Right lobe of liver (tissue), 6 donors: ENCODE measurements at places on chromosomes 16 and 17.

DNA sequence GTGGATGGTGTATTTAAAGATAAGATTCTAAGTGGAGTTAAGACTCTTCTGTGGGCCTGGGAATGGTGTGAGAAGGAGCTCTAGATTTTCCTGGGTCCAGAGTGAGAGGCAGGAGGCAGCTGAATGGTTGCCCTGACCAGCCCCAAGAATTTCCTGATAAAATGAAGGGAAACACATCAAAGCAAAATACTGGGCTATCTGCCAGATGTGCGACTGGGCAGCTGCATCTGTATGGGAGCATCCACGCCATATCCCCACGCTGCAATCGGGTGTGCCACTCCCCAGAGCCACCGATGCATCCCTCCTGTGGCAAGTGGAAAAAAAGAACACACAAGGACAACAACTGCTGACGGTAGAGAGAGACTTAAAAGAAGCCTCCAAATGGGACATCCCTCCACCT lies 84.3 kb upstream of the COX10 start:
- DNase-seq: no peak

DNA sequence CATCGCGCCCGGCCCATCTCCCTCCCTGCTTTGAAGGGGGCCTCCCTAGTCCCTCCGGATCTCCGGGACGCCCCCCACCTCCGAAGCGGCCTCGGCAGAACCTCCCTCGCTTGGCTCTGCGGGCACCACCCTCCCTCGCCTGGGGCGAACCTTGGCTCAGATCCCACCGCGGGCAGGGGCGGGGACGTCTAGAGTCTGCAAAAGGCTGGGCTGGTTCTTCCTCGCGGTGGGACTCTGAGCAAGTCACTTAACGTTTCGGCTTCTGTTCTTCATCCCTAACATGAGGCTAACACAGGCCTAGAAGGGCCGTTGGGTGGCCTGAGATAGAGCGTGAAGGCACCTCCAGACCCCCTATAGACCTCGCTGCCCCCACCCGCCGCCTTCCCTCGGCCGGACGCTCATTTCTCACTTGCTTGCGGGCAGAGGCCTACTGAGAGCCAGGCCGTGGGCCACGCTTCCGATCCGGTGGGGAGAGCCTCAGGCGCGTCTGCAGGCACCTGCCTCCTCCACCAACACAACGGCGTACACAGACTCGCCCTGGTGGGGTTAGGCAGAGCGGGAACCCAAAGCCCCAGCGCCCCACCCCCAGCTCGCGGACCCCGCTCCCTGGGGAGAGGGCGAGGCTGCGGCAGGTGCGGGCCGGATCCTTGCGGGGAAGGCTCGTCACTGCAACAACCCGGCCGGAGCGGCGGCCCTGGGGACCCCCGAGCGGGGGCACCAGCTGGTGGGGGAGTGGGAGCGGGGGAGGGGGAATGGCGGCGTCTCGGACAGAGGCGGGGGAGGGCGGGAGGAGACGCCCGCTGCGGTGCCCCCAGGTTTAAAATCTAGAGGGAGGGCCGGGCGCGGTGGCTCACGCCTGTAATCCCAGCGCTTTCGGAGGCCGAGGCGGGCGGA lies 5.4 kb downstream of the MYO1C start:
- DNase-seq: peak; percentile 73

DNA sequence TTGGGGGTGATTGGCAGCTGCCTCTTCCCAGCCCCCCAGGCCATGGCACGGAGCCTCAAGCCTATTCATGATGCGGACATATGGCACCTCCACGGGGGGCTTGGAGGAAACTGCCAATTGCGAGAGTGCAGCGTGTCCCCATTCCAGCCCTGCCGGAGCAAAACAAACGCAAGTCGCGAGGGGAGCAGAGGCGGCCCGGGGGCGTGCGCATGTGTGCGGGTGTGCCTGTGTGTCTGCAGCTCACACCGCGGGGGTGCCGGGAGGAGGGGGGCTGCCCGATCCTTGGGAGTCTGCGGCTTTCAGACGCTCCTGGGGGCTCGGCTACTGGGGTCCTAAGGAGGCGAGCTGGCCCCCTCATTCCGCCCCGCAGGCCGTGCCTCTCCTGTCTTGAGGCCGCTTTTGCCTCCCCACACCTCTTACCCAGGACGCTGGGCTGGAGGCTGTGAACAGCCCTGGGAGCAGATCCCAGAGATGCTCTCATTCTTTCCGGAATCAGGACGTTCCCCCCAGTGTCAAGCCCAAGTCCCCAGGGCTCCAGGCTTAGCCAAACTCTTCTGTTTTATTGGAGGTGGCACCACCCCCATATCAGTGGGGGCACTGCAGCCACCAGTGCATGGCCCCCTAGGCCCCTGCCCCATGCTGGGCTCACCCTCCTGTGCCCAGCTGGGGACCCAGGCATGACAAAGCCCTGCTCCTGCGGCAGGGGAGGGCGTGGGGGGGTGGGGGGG lies 29.1 kb downstream of the ENDOV start:
- DNase-seq: no peak

- peak; percentile 86 for DNase-seq
Measured at GRCh38 chr16:18969050-18969854, 14.5 kb upstream of the TMC7 start.

DNA sequence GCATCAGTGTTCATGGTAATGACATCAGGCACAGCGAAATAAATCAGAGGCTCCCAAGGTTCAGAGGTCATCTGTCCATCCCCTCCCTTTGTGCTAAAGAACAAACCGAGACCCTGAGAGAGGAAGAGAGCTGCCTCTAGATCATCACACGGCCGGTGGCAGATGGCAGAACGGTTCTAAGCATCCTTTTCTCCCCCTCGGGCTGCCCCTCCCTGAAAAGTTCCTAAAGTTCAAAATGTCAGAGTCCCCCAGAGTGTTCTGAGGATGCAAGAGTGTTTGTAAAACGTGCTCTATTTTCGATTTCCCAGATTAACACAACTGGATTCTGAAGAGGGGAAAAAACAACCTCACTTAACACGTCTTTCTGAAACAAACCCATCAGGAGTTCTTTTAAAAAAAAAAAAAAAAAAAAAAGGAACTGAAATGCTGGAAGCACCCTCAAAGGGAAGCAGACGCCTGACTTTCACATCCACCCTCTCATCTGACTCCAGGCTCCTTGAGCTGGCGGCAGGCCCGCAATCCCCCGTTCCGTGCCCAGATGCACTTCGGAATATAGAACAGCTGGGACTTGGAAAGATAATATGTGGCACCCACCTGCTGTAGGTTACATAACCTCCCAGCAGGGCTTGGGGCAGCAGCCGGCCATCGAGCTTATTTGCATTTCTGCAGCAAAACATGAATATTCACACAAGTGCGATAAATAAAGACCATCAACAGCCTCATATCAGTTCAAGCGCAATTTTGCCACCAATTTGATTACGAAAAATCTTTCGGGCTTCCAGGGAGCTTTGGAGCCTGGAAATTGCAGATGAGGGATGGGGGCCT lies 115.5 kb upstream of the SMURF2 start:
- DNase-seq: no peak
